Kidney (tissue), 22 donors: ENCODE measurements at places on chromosomes 3 and 15. TPM values are rescaled to one million over a fixed set of nuclear protein-coding genes. Genes with fewer than 3 reads are reported as not detected.

SLC35G2 gene
- total RNA-seq = 5.4 TPM

MAP6D1 gene
- total RNA-seq = 1.5 TPM

ITIH3 gene
- total RNA-seq = 2.3 TPM

NCKIPSD gene
- total RNA-seq = 31.2 TPM

LRRC34 gene
- total RNA-seq = 4.0 TPM
